ENCODE measurements at places on chromosomes 4 and X. TPM values are rescaled to one million over a fixed set of nuclear protein-coding genes. Genes with fewer than 3 reads are reported as not detected.

Gene TASL
- not detected for total RNA-seq

Gene P2RY4
- total RNA-seq, result not detected

Gene VEGFC
- total RNA-seq, result 51.2 TPM

Gene EXOC1L
- not detected for total RNA-seq

Gene SLC34A2
- not detected for total RNA-seq

Gene ZNF711
- 0.13 TPM for total RNA-seq

Gene CCNQ
- total RNA-seq, result 74.4 TPM

Gene SMIM14
- 1.8 TPM for total RNA-seq

Gene BEX5
- total RNA-seq, result not detected

Gene C4orf36
- 2.6 TPM for total RNA-seq

Gene BLOC1S4
- 23.8 TPM for total RNA-seq

All from HT1080 (cell line).